ENCODE measurements at places on chromosomes 5 and 9.

DNA sequence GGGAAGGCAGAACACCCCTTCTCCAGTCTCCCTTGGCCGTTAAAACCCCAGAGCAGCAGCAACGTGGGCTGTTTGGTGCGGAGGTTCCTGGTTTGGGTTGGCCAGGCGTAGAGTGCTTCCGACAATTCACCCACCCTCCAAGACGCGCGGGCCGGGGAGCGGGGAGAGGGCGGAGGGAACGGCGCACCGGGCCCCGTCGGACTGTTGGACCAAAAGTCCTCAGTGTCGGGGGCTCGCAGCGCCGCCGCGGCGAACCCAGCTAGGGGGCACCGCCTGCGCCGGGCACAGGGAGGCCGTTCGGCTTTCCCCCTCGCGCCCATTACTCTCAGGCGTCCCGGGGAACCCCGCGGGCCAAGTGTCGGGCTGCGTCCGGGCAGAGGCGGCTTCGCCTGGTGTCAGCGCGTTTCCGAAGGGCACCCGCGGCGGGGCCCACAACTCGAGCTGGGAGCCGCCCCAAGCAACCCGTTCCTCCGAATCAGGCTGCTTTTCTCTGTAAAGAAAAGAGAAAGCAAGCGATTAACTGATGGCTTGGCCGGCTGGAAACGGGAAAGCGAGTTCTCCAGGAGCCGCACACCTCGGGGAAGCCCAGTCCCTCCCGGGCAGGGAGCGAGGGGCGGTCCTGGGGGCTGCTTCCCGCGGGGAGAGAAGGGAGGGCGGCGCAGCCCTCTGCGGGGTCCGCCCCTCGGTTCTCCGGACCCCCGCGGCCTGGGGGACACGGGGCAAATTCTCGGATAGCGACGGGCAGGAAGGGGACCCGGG lies 145.5 kb downstream of the ERCC6L2 start:
- peak overlapping the region; percentile 93 for H3K4me3 ChIP-seq
- H3K4me1 ChIP-seq = peaks cover 59% of the 10 kb centered on the region
- peak overlapping the region; percentile 95 for H3K27ac ChIP-seq

DNA sequence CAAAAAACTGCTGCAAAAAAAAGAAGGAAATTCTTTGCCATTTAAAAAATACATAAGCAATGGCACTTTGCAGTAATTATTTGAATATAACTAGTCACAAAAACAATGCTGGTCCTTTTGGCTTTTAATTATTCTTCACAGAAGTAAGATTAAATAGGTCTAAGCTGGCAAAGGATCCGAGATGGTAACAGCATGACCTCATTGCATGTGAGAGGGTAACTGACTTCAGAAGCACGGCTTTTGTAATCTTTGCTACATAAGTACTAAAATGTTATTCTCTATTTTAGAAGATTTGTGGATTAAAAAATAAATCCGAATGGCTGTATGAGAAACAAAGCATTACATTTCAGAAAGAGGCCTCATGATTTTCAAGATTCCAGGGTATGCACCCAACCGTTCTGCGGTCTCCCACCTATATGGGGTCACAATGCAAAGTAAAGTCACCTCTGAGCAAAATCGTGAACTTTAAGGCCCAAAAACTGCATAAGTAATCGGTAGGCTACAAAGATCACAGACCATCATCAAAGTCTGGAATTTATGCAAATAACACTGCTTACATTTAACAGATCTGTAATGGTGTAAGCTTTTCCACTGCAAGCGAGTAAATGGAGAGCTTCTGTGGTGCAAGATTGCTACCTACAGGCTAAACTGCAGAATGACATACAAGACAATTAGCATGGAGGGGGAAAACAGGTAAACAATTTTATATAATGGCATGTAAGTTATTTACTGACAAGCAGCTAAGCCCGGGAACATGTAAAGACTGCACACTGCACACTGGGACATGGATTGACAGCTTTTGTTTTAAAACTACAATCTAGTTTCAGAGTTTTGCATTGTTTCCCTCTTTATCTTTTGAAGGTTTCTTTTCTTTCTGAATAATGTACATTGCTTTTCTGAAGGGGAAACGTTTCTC lies 231.6 kb downstream of the SLF1 start:
- H3K4me3 ChIP-seq = no peak overlapping the region
- no peaks in the 10 kb centered on the region for H3K36me3 ChIP-seq
- DNase-seq = peak; percentile 35
- no peak overlapping the region for H3K27ac ChIP-seq

DNA sequence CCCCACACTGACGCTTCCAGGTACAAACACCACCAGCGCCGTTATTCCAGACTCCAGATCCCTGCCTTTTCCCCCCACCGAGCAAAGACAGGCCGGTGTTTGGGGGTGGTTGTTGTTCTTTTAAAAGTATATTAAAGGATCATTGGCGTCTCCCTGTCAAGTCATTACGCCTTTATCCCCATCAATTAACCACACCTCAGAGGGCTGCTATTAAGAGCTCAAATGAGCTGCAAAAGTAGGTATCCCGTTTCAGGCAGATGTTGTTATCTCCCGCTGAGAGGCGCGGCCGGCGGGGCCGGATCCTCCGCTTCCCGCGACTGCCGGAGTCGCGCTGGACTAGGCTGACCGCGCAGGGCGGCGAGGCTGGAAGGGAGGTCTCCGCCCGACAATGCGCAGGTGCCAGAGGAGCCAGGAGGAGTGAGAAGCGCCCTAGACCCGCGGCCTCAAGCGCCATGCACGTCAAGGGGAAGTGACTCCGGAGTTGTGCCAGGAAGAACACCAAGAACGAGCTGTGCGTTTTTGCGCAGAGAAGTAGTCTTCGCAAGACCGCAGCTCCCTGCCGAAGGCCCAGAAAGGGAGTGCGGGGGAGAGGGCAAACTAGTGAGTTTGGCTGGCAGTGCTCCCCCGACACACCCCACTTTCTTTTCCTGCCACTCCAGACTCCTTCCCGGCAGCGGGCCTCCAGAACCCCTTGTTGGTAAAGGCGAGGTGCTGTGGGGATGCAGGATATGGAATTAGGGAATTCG lies 8.2 kb downstream of the NR2F1-AS1 start:
- H3K36me3 ChIP-seq = peaks cover 14% of the 10 kb centered on the region
- H3K4me3 ChIP-seq = no peak overlapping the region
- H3K27ac ChIP-seq = no peak overlapping the region
- no peak for DNase-seq

DNA sequence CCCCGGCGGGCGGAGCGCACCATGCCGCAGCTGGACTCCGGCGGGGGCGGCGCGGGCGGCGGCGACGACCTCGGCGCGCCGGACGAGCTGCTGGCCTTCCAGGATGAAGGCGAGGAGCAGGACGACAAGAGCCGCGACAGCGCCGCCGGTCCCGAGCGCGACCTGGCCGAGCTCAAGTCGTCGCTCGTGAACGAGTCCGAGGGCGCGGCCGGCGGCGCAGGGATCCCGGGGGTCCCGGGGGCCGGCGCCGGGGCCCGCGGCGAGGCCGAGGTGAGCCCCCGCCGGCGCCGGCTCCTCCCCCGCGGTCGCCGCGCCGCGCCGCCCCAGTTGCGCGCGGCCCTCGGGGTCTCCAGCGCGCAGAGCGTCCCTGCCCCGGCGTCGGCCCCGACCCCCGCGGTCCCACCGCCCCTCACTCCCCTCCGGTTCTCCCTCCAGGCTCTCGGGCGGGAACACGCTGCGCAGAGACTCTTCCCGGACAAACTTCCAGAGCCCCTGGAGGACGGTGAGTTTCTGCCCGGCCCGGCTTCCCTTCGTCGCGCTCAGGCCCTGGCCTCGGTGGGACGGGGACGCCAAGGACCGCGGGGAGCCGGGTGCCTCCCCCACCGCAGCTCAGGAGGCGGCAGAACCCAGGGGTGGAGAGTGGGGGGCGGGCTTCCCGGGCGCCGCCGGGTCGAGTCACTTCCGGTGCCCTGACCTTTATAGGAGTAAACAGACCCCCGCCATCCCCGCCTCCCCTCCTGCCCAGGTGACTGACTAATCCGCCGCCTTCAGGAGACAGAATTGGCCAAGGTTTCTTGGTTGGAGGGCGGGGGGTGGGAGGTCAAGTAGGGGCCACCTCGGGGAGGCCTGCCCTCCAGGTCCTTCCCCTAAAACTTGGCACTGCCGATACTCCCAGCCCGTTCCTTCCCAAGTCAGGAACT lies 665 bp downstream of the TCF7 start:
- peaks cover 80% of the 10 kb centered on the region for H3K36me3 ChIP-seq
- H3K27me3 ChIP-seq = no peaks in the 10 kb centered on the region
- H3K4me1 ChIP-seq = peaks cover 75% of the 10 kb centered on the region
- peak overlapping the region; percentile 86 for H3K4me3 ChIP-seq

GRCh38 chr9:21904776-21905175 lies 89.4 kb downstream of the CDKN2A start:
- H3K27ac ChIP-seq = no peak overlapping the region
- no peak for DNase-seq
- H3K27me3 ChIP-seq = no peaks in the 10 kb centered on the region
- H3K4me3 ChIP-seq = no peak overlapping the region
- H3K36me3 ChIP-seq = no peaks in the 10 kb centered on the region
- H3K4me1 ChIP-seq = no peaks in the 10 kb centered on the region

DNA sequence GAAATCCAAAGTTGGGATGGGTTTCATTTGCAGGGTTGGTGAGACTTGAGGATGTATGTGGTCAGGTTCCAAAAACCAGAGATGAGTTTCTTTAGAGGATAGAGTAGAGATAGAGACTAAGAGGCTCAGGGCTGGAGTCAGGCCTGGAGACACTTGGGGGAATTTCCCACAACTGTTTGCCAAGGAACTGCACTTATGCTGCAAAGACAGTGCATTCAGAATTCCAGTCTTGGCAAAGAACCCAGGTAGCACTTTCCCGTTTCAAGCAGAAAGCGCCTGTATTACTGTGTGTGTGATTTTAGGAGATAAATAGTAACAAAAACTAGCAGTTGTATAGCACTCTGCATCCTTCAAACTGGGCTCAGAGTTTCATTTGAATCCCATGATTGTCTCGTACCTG lies 55.4 kb downstream of the SNCAIP start:
- H3K4me3 ChIP-seq = no peak overlapping the region
- H3K4me1 ChIP-seq = no peaks in the 10 kb centered on the region
- no peaks in the 10 kb centered on the region for H3K27me3 ChIP-seq
- no peaks in the 10 kb centered on the region for H3K36me3 ChIP-seq

- peaks cover 5% of the 10 kb centered on the region for H3K4me1 ChIP-seq
- H3K27me3 ChIP-seq = peaks cover 71% of the 10 kb centered on the region
- H3K4me3 ChIP-seq = no peak within 1 kb of the TSS
- DNase-seq = no peak
Observed at GRCh38 chr9:133609311-133610098, at the start of gene FAM163B. TSS of gene FAM163B (minus strand) at chr9:133609389. CDS start at chr9:133580223, 29,166 bp downstream.

- H3K27me3 ChIP-seq = peaks cover 92% of the 10 kb centered on the region
- no peak overlapping the region for H3K4me3 ChIP-seq
- no peak for DNase-seq
- H3K36me3 ChIP-seq = no peaks in the 10 kb centered on the region
- H3K27ac ChIP-seq = no peak overlapping the region
- peaks cover 4% of the 10 kb centered on the region for H3K4me1 ChIP-seq
Observed at GRCh38 chr5:174723979-174724483, 351 bp upstream of the MSX2 start.

GRCh38 chr9:4583001-4583400 lies 79.1 kb upstream of the PLPP6 start:
- no peak for DNase-seq
- no peaks in the 10 kb centered on the region for H3K36me3 ChIP-seq
- no peak overlapping the region for H3K4me3 ChIP-seq
- peaks cover 3% of the 10 kb centered on the region for H3K4me1 ChIP-seq

DNA sequence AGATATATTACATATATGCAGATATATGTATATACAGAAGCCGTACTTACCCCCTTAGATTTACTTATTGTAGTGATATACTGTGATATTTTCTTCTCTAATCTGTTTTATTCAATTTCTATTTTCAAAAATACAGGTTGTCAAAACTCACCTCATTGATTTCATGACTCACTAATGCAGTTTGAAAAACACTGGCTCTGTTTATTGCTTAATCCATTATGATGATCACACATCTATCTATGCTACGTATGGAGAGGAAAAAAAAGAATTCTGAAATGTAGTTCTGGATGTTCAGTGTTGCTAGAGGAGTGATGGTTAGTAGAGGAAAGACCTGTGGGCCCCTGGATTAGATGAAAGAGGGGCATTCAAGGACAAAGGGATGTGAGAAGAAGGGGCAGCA lies 121.0 kb upstream of the RPS23 start:
- H3K4me3 ChIP-seq = no peak overlapping the region
- no peaks in the 10 kb centered on the region for H3K27me3 ChIP-seq
- DNase-seq = no peak
- no peak overlapping the region for H3K27ac ChIP-seq
- H3K36me3 ChIP-seq = no peaks in the 10 kb centered on the region

DNA sequence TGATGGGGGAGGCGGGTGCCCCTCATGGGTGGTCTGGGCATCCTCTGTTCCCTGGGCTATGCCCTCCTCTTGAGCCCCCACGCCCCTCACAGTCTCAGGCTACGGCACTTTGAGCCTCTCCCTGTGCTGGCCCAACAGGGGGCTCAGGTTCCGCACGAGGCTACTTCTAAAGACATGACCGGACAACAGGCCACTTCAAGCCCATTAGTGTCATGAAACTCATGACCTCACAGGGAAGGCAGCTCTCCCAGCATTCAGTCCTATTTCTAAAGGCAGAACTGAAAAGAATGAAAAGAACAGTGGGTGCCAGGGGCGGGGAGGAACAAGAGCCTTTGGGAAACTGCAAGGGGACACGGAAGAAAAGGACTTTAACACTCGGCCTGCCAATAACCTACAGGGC lies 45.0 kb downstream of the COL23A1 start:
- no peak for DNase-seq
- H3K4me3 ChIP-seq = no peak overlapping the region
- H3K4me1 ChIP-seq = no peaks in the 10 kb centered on the region
- H3K27me3 ChIP-seq = peaks cover 12% of the 10 kb centered on the region

GRCh38 chr9:131036071-131036470 lies 27.1 kb downstream of the LAMC3 start:
- no peaks in the 10 kb centered on the region for H3K36me3 ChIP-seq
- peaks cover 74% of the 10 kb centered on the region for H3K27me3 ChIP-seq
- H3K27ac ChIP-seq = no peak overlapping the region
- no peak for DNase-seq

DNA sequence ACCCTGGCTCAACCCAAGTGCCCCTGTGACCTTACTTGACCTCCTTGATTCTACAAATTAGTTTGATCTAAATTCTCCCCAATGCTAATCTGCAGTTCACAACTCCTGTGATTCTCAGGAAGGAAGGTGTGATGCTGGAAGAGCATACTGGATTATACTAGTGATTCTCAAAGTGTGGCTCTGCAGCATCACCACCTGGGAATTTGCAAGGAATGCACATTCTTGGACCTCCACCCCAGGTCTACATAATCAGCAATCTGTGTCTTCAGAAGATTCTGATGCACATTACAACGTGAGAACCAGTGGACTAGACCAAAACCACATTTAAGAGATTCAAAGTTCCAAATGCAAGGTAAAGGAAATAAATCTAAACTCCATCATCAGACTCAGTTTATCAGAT lies 198.6 kb downstream of the AGTPBP1 start:
- no peak for DNase-seq
- no peaks in the 10 kb centered on the region for H3K36me3 ChIP-seq
- H3K4me1 ChIP-seq = no peaks in the 10 kb centered on the region

GRCh38 chr5:34436761-34437501 lies 219.2 kb upstream of the RAI14 start:
- no peak overlapping the region for H3K4me3 ChIP-seq
- no peaks in the 10 kb centered on the region for H3K36me3 ChIP-seq
- H3K4me1 ChIP-seq = no peaks in the 10 kb centered on the region
- H3K27ac ChIP-seq = no peak overlapping the region
